Erythroblast (primary cell): ENCODE measurements at places on chromosomes 11 and 22.

DNA sequence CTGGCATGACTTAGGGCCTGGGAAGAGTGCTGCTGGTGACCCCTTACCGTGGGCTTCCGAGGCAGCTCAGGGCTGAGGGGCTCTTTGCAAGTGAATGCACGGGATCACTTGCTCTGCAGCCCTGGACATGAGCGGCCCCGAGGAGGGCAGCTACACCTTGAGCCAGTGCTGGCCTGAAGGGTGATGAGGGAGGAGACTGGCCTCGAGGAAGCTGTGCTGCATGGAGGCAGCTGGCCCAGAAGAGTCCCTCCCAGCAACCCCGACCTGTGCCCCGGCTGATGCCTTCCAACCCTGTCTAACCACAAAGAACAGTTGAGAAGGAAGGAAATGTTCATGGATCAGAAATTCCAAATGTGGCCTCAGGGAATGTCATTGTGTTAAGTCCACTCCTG is 45.2 kb downstream of the TBX1 start:
- no peak for DNase-seq

GRCh38 chr11:85385547-85385946 is 241.6 kb downstream of the DLG2 start:
- DNase-seq: no peak

DNA sequence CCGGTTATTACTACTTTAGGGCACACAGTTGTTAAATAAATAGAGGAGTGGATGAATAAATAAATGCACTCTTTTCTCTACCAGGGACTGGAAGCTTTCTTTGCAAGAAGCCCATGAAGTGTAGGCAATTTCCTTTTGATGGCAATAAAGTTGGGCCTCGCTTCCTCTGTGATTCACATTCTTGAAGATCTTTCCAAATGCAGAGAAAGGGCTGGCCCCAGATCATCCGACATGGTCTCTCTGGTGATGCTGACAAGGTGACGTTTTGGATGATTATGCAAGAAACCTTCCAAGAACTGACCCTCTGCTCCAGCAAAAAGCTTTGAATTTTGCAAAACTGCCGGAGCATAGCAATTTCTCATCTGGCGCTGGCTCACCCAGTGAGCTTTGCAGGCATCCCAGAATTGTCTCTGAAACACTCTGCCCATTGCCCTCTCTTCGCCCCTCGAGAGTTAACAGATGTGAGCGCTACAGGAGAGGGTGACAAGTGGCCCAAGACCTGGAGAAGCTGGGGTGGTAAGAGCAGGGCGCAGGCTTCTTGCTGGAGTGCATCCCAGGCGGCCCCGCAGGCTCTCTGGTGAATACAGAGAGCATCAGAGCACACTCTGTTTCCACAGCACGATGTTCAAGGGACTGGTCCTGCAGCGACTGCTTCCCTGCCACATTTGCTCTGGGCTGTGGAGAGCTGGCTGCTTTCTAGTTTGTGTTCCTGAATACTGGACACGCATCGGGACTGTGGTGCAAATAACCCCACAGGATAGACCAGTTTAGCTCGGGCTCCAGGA is 11.5 kb upstream of the IFT27 start:
- DNase-seq: no peak

DNA sequence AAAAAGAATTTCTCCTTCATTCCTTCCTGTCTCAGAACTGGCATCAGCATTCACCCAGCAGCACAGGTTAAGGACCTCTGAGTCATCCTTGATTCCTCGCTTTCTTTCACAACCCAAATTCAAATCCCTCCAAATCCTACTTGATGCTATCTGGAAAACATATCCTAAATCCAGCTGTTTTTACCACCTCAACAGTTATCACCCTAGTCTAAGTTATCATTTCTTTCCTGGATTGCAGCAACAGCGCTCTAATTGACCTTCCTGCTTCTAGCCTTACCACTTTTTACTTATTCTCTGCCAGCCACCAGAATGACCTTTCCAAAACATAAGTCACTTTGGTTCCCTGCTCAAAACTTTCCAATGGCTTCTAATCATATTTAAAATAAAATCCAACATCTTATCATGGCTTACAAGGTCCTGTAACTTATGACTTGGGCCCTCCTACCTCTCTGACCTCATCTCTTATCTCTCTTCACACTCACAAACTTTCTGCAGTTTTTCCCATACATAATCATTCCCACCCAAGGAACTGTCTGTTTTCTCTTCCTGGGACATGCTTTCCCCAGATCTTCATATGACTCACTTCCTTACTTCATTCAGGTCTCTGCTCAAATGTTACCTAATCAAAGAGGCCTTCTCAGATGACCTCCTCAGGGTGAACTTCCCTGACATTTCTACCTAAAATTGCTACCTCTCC is 119.4 kb downstream of the TTC28 start:
- peak; percentile 79 for DNase-seq

DNA sequence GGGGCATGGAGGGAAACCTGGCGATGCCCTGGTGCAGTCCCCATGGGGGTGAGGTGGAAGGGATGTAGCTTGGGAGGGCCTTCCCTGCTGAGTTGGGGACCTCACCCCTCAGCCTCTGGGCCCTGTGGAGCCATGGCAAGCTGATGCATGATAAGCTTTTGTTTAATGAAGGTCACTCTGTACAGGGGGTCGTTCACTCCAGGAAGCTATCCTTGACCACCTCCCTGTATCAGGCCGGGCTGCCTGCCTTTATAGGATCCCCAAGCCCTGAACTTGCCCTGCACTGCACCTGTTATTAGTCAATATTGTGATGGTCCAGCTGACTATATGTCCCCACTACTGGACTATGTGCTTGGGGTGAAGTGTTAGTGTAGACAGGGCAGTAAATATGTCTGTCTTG is 49.7 kb upstream of the MYEOV start:
- DNase-seq: no peak

DNA sequence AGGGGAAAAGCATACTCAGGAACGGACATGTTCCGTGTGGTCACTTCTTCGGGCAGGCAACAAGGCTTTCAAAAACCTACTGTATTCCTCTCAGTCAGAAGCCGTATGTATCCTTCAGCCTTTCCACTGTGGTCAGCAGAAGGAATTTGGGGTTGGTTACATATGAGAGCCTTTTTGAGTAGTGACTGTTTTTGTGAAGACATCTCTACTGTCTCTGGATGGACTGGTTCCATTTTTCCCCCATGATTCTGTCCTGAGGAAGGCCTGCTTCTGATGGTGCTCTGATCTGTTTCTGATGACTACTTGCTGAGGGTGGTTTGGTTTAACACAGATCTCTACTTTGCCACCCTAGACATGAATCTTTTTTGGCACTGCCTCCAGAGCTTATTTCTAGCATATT is 63.7 kb upstream of the HORMAD2 start:
- no peak for DNase-seq

GRCh38 chr11:61153593-61154095 is 7.6 kb downstream of the VPS37C start:
- no peak for DNase-seq

- no peak for DNase-seq
These were observed 75.2 kb upstream of the TP53I11 start for GRCh38 chr11:45025716-45026492.

- peak; percentile 89 for DNase-seq
These were observed 4.3 kb upstream of the OR51V1 start for GRCh38 chr11:5204787-5205186.

- DNase-seq: peak; percentile 15
These were observed 1030.4 kb upstream of the CNTN5 start for GRCh38 chr11:97990162-97990920.

DNA sequence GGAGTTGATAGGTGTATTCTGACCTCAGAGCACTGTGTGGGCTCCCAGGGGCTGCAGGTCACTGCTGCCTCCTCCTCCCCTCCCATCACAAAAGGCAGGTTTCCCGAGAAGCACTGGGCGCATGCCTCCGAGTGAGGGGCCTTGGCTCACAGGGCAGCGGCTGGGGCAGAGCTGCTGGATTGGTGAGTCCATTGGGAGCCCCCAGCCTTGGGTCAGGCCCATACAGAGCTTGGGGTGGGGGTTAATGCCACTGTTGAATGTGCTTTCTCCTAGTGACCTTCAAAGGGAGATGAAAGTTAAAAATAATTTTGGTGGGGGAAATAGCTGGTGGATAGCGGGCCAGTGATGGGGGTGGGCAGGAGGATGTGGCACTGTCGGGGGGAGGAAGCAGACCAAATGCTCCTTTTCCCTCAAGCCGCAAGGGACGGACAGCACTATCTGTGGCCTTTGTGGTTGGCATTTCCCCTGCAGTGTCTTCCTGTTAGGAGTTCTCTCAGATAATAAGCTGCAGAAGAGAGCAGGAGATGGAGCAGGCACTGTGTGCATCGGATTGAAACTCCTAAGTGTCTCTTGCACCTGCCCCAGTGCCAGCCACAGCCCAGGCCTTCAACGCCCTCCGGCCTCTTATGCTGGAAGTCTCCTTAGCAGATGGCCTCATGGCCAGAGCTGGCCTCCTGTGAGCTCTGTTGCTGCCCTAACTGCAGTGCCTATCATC is 3.2 kb downstream of the TUBA8 start:
- DNase-seq: no peak

GRCh38 chr22:34972191-34972897 is 93.6 kb upstream of the ISX start:
- no peak for DNase-seq

DNA sequence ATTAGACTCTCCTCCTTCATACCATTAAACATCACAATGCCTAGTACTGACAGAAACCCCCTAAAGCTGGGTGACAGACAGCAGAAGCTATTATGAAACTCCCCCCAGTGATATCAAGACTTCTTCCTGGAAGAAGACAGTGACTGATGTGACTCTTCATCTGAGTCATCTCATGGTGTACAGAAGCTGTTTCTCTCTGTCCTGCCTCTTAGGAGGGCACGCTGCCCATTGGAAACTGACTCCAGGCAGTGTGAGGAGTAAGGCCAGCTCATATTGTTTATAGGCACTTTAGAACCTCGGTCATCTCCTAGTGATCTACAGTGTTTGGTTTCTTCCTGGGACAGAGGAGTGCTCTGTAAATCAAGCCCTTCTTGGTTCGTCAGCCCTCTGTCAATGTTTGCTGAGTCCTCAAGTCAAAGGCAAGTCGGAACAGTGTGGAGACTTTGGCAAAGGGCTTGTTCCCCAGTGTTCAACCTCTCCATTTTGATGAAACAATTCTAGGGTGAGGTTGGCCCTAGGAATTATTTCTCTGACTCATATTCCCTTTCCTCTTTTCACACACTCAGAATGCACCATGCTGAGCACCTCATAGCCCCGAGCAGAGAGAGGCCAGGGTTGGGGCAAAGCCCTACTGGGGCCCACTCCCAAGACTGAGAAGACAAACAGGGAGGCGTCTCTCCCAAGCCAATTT is 172.5 kb upstream of the TMEM45B start:
- DNase-seq: no peak

DNA sequence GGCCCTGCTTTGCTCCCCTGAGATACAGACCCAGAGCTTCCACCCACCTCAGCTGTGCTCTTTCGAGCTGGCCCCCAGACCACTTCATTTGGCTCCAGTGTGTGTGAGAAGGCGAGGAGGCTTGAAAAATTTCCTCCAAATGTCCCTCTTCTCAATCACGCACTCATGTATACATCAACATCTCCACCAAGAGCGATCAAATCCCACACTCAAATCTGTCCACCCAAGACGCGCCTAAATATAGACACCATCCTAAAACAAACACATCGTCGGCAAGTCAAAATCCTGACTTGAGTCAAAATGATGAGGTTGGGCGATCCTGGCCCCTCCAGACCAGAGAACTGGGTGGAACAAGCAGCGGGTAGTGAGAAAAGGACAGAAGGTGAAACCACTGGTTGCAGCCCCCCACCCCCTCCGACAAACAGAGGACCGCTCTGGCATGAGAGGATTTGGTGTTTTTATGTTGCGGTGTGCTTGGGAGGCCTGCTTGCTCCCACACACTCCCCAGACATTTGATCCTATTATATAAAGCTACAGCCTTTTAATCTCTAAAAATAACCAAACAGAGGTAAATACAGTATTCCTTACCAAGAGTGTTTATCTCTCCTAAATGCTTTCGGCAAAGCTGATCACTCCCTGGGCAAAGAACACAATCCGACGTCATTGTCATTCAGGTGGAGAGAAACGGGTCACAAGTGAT is 10.2 kb downstream of the MN1 start:
- no peak for DNase-seq

DNA sequence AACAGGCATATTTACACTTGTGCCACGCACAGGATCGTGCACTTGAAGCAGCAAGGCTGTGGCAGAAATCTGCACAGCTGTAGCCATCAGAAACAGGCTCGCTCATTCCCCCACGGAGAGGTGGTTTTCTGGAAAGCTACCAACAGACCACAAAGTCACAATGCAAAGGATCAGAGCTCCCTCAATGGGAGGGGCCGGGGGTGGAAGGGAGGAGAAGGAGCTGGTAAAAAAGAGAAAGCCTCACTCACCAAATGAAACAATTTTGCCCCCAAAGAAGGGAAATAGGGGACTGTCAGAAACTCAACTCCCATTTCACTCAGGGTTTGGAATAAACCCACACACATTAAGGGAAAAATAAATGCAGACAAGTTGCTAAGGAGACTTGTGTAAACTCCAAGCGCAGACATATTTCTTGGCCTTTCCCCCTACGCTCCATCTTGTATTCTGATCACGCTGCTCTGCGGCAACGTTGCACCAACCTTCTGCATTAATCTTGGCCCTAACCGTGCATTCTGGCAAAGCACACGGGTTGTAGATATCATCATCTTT is 43.2 kb upstream of the BLID start:
- no peak for DNase-seq
